NCI-H1417 treated with DMSO at 0.1 percent for 48 hours (cell line): ENCODE measurements at places on chromosomes 6 and 20.

DNA sequence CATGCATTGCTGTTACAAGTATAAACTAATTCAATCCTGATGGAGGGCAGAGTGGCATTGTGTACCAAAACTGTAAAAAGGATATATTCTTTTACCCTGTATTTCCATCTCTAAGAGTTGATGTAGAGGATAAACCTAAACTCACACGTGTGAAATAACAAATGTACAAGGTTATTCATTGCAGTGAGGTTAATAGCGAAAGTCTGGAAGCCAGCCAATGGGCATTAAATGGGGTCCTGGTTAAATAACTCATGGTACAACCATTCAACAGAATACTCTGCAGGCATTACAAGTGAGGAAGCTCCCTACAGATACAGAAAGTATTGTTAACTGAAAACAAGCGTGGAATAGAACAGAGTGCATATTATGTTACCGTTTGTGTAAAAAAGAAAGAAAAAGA is 56.9 kb downstream of the BCAS1 start:
- no peak for DNase-seq

- no peak for DNase-seq
Observed at GRCh38 chr20:8971669-8972316, 97.1 kb upstream of the PLCB4 start.

DNA sequence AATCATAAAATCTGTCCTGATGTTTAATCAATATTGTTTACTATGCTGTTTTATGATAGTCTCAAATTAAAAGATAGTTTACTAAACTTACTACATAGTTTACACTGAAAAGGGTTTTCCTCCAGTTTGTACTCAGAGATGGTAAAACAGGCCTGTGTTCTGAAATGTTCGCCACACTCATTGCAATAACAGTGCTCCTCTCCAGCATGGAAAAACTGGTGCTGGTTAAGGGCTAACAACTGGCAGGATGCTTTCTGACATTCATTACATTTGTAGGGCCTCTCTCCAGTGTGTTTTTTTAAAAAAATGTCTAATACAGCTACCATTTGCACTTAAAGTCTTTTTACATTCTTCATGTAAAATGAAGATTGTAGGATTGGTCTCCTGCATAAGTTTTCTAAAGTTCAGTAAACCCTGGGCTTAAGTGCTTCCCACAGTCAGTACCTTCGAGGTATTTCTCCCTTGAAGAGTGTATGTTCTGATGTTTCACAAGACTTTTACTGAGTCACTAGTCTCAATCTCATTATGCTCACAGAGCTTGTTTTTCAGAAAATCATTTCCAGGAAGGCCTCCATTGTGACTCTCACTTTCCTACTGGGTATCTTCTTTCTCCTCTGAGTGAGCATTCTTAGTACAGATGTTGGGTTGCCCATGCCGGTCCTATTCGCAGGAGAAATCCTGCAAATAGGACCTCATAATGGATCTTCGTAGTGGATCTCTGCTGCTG is 8.7 kb upstream of the ZSCAN12 start:
- DNase-seq, result no peak

DNA sequence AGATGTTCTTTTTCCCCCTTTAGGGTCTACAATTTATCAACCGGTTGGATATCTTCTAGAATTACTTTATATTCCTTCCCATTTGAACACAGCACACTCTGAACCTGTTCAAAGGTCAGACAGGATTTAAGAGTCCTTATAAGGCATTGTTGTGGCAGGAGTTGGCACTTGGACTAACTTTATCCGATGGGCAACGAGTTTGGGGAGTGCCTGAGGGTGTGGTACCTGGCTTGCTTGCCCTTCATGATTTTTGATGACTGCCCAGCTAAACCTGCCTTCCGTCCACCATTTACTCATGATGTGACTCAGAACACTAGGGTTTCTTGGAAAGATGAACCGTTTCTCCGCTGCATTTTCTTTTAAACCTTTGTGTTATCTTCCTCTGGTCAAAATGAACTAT is 285.2 kb downstream of the FOXC1 start:
- DNase-seq, result no peak

DNA sequence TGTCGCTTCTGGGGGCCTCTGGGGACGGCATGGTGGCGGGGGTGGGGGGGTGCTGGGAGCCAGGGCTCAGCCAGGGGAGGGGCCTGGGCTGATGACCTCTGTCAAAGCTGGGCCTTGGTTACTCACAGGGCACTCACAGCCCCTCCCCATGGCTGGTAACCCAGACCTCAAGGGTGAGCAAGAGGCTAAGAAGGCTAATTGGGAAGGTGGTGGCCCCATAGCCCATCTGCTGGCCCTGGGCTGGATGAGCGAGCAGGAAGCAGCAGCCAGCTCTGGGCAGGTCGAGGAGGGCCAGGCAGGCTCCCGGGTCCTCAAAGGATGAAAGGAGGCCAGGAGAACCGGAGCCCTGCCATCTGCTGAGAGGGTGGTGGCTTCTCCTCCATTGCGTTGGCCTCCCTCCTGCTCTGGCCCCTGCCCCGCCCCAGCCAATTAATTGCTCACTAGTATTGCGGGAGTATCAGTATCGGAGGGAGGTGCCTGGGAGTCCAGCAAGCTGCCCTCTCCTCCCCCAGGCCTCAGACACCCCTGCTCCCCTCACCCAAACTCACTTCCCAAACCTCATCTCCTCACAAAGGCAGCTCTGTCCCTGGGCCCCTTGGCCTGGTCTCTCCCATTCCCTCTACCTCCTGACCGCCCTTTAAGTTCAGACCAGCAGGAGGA is 1.0 kb upstream of the CDSN start:
- DNase-seq, result no peak

DNA sequence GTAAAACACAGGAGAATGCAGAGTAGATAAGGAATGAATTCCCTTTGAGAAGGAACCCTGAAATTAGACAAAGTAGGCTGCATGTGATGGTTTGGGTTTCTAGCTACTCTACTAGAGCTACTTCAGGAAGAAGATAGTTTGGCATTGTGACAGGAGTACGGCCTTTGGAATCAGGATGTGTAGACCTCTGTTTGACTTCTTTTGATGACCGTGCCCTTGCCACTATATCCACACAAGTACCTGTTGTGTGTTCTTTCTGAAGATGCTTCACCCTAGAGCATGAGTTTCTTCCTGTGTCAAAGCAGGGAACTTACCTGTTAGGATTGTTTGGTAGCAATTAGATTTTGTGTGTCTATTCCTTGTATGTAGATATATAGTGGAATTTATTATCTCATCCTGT is 41.7 kb downstream of the CD2AP start:
- DNase-seq, result no peak

- DNase-seq, result no peak
Observed at GRCh38 chr6:108877046-108877751, 29.0 kb downstream of the ARMC2 start.

DNA sequence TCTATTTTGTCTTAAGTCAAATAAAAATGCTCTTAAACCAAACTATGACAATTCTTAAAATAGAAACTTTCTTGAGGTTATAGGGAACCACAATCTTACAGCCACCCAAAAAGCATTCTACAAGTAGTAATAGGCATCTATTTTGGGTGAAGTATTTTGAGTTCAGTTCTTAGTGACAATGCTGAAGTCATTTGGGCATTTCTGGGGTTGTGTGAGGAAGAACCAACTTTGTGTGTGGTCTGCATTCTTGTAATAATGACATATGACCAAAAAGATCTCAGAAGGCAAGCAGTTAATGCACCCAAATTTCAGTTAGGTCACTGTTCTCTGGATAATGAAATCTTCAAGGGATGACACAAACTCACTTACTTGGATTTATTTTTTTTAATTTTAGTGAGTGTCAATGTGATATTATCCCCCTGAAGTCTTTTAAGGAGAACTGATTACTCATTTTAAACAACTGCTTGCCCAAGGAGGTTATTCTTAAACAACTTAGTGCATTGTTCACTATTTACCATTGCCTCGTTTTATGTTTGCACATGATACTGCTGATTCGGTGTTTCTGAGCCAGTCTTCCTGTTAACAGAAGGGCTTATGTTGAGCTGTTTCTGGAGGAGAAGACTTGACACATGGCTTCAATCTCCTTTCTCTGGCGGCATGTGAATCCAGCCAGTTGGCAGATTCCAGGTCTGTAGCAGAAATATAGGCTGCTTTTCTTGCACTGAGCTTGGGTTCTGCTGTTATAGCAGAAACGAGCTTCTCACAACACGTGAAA is 618.9 kb downstream of the BCKDHB start:
- DNase-seq, result no peak

DNA sequence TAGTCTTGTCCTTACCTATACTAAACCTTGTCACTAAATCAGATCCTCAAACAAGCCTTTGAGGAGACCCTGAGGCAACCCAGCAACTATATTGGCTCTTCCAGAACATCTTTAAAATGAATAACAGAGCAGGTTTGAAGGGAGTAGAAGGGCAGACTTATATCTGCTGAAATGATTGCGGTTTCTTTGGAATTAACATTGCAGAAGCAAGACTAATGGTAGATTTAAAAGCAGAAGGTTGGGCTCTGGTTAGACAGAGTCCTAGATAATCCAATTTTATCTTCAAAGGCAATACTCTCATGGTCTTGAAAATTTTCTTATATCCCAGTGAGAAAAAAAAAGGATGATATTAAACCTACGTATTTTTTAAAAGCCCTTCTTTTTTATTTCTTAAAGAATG is 19.1 kb downstream of the FHL5 start:
- no peak for DNase-seq

DNA sequence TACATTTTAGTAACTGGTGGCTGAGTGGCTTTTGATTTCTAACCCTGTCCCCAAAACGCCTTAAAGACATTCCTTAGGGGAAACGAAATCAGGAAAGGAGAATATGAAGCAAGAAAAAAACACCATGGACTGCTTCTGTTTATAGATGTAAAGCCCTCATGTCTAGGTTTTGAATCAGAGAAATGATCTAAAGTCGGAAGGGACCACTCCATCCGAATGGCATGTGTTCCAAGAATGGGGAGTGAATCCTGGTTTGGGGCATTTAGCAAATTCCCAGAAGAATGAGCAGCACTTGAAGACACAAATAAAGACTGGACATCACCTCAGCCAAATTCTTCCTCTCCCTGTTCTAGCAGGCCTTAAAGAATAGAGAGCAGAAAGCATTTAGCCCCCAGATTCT is 65.6 kb downstream of the CAP2 start:
- DNase-seq, result no peak

DNA sequence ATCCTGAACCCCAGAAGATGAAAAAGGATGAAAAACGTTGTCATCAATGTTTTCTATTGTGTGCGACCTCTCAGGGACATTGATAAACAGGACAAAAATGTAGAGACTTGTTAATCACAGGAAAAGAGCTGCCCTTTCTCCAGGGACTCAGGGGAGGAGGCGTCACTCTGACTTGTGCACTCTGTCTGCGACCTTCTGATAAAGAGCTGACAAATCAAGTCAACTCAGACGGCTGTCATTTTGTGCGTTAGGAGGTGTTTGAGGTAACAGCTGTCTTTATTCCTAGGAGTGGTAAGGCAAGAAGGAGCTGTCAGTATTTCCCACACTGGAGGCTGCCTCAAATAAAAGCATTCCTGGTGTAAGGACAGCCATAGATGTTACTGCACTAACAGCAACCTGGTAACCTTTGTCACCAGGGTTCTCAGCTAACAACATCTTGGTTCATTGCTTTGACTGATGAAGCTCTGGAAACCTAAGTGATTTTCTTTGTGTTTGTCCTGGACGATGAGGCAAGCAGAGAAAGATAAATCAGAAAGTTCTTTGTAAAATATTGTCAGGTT is 38.6 kb upstream of the NXT1 start:
- DNase-seq, result no peak

- DNase-seq, result no peak
Observed at GRCh38 chr6:84449220-84449619, 221.8 kb upstream of the CEP162 start.

DNA sequence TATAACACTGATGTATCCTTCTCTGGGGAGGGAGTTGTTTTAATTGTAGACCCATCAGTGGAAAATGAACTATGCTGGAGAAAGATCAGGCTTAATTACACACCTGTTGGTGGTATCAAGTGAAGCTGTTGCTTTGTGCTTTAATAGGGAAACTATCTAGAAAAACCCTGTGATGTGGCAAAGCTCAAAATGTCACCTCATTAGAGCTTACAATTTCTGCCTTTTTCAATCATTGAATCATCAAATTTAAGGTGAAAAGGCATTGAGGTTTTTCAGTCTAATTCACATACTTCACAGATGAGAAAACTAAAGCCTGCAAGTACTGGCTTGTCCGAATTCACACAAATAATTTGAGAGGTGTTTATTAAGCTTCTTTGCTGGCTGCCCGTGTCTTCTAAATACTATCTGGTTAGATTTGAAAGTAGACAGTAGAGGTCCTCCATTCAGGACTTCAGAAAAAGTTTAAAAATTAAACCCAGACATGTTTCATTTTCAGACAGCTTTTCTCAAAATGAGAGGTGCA is 143.3 kb upstream of the MAP3K7 start:
- DNase-seq, result no peak

GRCh38 chr6:36624461-36625157 is 30.4 kb downstream of the SRSF3 start:
- DNase-seq, result no peak

DNA sequence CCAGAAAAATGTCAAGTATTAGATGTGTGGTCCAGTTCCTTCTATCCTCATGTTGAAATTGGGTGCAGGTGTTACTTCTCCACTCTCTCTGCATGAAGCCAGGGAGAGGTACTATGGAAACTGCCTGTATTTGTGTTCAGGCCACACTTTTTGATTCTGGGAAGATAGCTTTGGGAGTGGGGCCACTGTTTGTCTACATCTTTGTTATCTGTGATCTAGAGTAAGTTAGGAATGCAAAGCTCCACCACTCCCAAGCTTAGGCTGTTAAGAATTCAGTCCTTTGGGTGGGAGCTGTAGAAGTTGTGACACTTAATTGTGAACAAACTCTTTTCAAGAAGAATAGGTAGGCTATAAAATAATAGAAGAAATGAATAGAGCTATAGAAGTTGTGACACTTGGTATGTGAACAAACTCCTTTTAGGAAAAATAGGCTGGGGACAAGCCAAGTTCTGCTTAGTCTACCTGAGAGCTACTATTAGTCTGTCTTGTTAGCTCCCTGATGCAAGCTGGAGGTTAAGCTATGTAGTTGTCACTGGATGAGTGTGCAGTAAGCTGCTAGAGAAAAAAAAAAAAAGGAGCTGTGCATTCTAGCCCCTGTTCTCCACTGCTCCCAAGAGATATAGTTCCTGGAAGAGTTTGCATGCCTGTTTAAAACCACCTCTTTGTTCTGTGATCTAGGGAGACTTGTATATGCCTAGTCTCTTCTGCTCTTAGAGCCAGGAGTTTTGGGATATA is 7.1 kb upstream of the GFRAL start:
- no peak for DNase-seq

DNA sequence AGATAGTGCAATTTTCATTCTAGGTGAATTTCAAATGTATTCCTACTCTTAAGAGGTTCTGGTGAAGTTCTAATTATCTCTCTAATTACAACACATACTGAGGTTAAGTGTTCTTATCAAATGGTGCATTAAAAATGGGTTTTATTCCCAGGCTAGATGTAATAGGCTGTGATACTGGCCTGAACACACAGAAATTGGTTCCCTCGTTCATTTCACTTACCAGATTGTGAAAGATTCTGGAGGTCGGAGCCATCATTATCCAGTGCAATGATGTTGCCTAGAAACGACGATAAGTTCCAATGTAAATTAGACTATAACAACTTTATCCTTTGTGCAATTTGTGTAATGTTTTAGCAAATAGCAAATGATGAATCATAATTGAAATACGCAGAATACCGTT is 172.6 kb upstream of the SOX4 start:
- no peak for DNase-seq
